ENCODE measurements at places on chromosomes 16 and 17. TPM values are rescaled to one million over a fixed set of nuclear protein-coding genes. Genes with fewer than 3 reads are reported as not detected.

DNA sequence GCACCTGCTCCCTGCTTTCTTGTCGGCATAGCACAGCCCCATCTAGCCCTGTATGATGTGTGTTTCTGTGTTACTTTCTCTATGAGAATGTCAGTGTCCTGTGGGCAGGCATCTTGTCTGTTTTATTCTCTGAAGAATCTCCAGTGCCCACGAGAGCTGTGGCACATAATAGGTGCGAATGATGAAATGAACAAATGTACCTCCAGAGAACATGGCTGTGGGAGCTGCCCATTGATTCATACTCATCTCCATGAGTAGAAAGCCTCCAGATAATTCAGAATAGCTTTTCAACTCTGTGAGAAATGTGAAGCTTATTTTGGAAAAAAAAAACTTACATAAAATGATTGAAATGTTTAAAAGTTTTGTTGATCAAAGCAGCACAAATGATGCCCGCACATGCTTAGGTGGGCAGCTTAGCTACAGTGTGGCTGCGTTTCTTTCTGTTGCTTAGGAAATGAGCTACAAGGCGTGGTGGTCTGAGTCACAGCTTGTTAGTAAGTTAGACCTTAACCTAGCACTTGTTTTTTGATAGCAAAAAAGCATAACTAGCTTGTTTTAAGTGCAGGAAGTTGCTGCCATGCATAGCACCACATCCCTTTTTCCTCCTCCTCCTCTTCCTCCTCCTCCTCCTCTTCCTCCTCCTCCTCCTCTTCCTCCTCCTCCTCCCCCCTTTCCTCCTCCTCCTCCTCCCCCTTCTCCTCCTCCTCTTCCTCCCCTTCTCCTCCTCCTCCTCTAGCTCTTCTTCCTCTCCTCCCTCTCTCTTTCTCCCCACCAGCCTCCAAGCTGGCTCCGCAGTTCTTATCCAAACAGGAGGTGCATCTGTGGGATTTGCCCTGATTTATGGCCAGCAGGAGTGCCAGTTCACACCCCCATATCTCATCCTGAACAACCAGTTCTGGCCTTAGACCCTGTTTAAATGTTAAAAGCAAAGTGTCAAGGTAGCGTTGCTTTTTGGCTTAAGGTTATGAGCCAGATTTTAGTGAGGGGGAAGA, 221.5 kb downstream of the IRF8 start:
- no peak for DNase-seq

The PPP1R27 gene
- total RNA-seq, result not detected

- DNase-seq, result no peak
These were observed 31.3 kb downstream of the ARHGAP23 start for GRCh38 chr17:38459567-38459966.

DNA sequence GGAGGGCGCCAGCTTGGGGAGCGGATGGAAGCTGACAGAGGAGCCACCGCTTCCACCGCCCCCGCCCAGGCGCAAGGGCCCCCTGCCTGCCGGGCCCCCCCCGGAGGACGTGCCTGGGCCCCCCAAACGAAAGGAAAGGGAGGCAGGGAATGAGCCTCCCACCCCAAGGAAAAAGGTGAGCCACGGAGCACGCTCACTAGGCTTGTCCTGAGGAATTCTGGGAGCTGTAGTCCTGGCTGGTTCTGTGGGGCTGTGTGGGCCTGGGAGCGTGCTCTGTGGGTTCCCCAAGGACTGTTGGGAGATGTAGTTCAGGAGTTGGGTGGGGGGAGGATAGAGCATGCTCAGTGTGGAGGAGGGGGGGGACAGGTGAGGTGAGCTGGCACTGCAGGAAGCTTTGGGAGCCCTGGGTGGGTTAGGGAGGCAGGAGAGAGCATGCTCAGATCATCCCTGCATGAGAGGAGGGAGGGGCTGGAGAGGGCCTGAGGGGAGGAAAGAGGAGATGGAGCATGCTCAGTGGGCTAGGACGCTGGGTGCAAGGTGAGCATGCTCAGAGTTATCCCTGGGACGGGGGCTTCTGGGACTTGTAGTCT, 4.5 kb downstream of the FBXL19 start:
- peak; percentile 61 for DNase-seq

DNA sequence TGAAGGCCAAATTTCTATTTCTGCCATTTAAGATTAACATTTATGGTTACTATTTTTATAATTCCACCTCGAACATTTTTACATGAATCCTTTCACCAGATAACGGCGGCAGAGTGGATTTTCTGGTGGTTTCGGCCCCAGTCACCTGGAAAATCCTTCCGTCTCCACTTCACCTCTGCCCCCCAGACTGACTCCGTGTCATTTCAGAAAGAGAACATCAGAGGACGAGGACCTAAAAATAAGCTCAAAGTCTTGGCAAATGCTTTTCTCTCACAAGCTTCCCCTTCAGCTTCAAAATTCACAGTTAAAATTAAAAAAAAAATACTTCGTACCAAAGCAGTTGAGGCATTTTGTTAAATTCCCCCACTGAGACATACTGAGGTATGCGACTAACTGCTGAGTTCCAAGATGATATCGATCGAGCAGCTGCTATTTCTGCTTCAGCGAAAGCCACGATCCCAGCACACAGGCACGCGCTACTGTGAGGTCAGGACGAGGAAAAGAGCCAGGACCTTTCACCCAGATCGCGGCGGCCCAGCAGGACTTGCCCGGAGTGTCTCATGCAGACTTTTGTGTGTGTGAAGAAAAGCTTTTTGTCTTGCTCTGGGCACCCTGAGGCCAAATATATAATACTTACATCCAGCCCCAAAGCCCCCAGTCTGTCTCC, 36.8 kb downstream of the ASPA start:
- DNase-seq, result peak; percentile 89

DNA sequence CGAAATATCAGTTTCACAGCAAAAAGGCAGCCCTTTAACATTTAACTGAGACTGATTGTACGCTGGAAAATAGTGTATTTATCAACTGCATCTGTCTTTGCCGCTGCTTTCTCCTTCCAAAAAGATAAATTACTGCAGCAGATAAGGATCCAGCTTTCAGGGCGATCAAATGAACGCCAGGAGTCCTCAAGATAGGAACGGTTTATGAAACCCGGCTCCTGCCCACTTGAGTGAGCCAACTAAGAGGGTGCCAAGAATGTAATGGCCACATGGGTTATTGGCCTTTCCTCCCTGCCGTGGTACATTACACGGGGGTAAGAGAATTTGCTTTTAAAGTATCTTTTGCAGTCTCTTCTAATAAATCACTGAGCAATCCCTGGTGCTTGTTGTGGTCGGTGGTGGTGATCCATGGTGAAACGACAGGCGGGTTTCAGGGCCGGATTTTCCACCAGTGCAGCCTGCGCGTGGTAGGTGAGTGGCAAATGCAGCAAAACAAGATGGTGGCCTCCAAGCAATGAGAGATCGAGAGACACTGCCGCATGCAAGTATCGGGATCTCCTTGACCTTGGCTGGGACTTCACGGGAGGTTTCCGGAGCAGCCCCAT, 67.5 kb upstream of the IRX6 start:
- DNase-seq, result no peak

DNA sequence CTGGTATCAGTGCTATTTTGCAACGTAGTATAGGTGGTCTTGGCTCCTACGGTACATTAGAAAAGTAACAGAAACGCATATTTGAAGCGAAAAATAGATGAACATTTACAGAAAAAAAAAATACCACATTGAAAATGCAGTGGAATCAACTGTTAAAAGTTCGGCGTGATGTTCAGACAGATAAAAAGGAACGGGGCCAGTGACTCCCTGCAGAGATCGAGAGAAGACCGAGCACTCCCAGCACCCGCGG, 440 bp upstream of the ZNF778 start:
- no peak for DNase-seq

GRCh38 chr17:47813077-47813476, 8.5 kb downstream of the OSBPL7 start:
- DNase-seq, result no peak

DNA sequence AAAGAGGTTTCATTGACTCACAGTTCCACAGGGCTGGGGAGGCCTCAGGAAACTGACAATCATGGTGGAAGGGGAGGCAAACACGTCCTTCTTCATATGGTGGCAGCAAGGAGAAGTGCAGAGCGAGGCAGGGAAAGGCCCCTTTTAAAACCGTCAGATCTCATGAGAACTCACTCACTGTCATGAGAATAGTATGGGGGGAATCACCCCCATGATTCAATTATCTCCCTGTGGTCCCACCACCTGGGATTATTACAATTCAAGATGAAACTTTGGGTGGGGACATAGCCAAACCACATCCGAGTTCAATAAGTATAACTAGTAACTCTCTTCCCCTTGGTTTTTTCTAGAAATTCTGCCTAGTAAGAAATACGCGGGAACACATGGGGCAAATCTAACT, 94.9 kb downstream of the AXIN2 start:
- no peak for DNase-seq

The TSPOAP1 gene
- total RNA-seq, result 21.0 TPM

- DNase-seq, result no peak
These were observed 9.4 kb downstream of the KRT33A start for GRCh38 chr17:41340934-41341861.

DNA sequence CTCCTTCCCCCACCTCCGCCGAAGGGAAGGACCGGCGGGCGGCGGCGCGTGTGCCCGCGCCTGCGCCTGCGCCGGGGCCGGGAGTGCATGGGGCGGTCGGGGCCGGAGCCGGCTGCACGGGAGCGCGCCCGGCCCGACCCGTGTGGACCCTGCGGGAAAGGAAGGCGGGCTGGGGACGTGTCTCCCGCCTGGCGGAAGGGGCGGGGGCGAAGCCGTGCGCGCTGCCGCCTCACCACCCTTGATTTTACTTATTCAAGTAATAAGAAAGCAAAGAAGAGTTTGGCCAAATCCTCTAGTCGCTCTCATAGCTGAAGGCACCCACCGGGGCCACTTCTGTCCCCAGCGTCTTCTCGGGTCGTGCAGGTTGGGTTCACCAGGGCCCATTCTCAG, 596 bp upstream of the PFN1 start:
- DNase-seq, result peak; percentile 86

GRCh38 chr16:35196313-35196712, 1736.9 kb downstream of the TP53TG3F start:
- no peak for DNase-seq

The KRT20 gene
- not detected for total RNA-seq

DNA sequence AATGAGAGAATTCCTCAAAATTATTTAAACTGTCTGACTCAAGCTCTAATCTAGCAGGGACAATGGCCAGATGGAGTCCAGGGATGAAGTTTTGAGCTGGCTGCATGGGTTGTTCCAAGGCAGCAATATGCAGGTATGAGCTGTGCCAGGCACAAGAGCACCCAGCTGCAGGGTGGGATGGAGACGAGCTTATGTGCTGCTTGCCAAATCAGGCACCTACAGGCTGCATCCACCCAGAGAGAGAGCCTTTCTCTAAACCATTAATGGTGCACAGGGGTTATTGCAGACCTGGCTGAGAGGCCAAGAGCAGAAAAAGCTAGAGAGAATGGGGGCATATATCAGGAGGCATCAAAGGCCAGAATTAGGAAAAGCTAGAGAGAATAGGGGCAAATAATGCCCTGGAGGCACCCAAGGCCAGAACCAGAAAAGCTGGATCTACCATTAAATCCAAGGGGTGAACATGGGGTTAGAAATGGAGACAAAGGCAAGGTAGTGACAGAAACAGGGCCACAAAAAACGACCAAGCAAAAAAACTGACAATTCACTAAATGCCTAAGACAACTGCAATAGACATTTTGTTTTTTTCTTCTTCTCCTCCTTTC, 11.0 kb downstream of the KRT33A start:
- DNase-seq, result no peak

GRCh38 chr16:89811321-89811720, 5.1 kb downstream of the FANCA start:
- DNase-seq, result no peak

- DNase-seq, result no peak
These were observed 2.7 kb upstream of the FASN start for GRCh38 chr17:82100502-82101298.

All from body of pancreas (tissue), 4 donors.